ENCODE measurements at places on chromosomes 3 and 15.
A peak's percentile ranks its signal among the peaks of the same experiment; 100 is the strongest.

- DNase-seq = no peak
Observed at GRCh38 chr15:26877831-26878230, 11.0 kb downstream of the GABRA5 start.

DNA sequence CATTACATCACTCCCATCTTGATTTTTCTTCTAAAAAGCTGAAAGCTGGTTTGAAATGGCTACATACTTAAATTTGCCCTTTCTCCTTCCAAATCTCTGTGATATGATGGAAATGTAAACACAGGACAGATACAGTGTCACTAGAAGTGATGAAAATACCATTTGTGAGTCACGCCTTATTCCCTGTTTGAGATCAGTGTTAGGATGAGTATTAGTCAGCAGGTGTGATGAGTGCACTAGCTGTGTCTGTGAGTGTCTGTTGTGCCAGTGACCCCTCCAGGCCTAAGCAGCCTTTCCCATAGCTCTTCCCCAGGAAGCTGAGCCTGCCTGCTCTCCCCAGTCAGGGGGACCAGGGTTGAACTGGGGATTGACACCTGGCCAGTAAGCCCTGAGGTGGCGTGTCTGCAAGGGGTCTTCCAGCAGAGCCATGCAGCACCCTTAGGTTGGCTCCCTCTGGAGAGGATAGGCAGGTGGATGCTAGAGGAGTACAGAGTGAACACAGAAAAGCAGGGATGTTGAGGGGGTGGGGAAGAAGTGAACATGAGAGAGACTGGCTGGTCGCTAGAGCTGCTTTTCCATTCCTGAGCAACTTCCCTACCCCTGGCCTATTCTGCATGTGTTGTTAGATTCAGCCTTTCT, 92.0 kb downstream of the PDE8A start:
- DNase-seq = peak; percentile 12

GRCh38 chr15:67394873-67395639, 125.9 kb upstream of the C15orf61 start:
- no peak for DNase-seq

DNA sequence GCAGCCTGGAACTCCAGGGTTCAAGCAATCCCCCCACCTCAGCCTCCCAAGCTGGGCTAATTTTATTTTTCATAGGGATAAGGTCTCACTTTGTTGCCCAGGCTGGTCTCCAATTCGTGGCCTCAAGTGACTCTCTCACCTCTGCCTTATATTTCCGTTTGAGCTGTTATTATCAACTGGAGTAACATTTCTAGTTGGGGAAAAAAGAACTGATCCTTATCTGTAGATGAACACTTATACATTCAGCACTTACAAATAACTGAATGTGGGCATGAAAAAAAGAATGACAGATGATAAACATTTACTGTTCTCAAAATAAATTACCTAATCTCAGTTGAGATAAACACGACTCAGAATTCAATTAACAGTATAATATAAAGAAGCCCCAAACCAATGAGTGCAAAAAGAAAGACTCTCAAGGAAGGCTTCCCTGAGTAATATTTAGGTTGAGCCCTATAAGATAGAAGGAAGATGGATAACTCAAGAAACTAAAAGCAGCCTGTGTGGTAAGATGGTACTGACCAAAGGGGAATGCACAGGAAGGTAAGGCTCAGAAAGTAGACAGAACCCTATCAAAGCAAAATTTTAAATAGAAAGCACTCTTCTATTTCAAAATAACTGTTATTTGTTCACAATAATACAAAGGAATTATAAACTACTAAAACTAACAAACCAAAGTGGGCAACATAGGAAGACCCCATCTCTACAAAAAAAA, 11.8 kb downstream of the UBE3A start:
- no peak for DNase-seq

DNA sequence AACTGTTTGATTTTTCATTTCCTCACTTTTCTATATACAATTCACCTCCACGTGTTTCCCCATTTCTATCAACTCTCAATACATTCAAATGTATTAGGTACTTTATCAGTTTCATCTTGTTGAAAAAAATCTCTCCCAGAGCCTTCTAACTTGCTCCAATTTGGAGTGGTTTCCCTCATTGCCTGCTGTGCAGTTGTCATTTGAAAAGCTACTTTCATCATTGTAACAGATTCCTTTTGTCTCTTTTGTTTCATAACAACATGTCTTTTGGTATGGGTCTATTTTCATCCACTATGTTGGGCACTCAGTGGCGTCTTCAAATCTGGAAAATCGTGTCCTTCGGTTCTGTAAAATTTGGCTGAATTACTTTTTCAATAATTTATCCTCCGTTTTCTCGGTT, 75.0 kb downstream of the NR2E3 start:
- no peak for DNase-seq

All from stimulated activated naive CD8-positive, alpha-beta T cell treated with anti-CD3 and anti-CD28 coated beads, Interleukin-15, Interleukin-2, amounts not matched to agents 100 U/mL and 50 U/mL, for 24 hours (primary cell).